Glutamatergic neuron (in vitro differentiated cells): ENCODE measurements at places on chromosomes 13 and 19. TPM values are rescaled to one million over a fixed set of nuclear protein-coding genes. Genes with fewer than 3 reads are reported as not detected.

DNA sequence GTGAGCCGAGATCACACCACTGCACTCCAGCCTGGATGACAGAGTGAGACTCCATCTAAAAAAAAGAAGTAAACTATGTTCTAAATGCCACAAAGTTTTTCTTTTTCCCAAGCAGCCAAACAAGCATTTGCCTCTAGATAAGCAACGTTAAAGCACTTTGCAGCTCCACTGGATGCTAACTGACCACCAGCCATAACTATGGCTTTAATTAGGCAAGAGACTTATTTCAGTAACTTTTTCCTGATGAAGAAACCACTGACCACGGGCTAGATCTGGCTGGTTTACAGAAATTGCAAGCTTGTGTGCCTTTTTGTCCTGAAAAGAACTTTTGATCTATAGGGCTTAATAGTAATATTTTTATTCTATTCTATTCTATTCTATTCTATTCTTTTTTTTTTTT, 22.1 kb downstream of the CD70 start:
- no peaks in the 10 kb centered on the region for H3K4me1 ChIP-seq
- no peak for DNase-seq
- H3K27ac ChIP-seq, result no peak overlapping the region
- H3K27me3 ChIP-seq, result peaks cover 2% of the 10 kb centered on the region
- no peak overlapping the region for H3K4me3 ChIP-seq

GRCh38 chr13:47475441-47475948, 525.6 kb downstream of the SUCLA2 start:
- no peak overlapping the region for H3K4me3 ChIP-seq
- DNase-seq, result no peak
- no peak overlapping the region for H3K27ac ChIP-seq
- H3K4me1 ChIP-seq, result no peaks in the 10 kb centered on the region
- no peaks in the 10 kb centered on the region for H3K36me3 ChIP-seq

DNA sequence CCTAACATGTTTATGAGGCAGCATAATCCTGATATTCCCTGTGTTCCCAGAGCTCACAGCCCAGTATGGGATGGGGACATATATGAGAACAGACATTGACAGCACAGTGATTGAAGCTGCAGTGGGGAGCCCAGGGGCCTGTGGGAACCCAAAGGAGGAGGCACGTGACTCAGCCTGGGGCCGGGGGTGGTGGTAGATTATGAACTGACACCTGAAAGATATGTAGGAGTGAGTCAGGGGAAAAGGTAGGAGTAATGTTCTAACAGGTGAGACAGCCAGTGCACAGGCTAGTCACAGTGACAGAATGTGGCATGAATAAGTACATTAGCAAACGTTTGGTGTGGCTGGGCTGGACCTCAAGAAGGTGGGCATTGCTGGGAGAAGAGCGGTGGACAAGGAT, 29.0 kb downstream of the CKM start:
- peak overlapping the region; percentile 43 for H3K27ac ChIP-seq
- peaks cover 26% of the 10 kb centered on the region for H3K36me3 ChIP-seq
- no peak overlapping the region for H3K4me3 ChIP-seq
- no peak for DNase-seq

GRCh38 chr13:43785650-43786471, 911 bp downstream of the ENOX1 start:
- no peaks in the 10 kb centered on the region for H3K36me3 ChIP-seq
- peak; percentile 81 for DNase-seq
- peaks cover 15% of the 10 kb centered on the region for H3K4me1 ChIP-seq
- no peak overlapping the region for H3K27ac ChIP-seq

- peaks cover 3% of the 10 kb centered on the region for H3K4me1 ChIP-seq
- H3K27me3 ChIP-seq, result peaks cover 1% of the 10 kb centered on the region
- peak overlapping the region; percentile 97 for H3K27ac ChIP-seq
- DNase-seq, result peak; percentile 89
These were observed 15.7 kb downstream of the BCAT2 start for GRCh38 chr19:48795055-48795684.

GRCh38 chr13:71378961-71379905, 487.8 kb downstream of the DACH1 start:
- H3K27me3 ChIP-seq, result no peaks in the 10 kb centered on the region
- DNase-seq, result no peak
- H3K4me1 ChIP-seq, result peaks cover 22% of the 10 kb centered on the region
- H3K27ac ChIP-seq, result no peak overlapping the region
- no peaks in the 10 kb centered on the region for H3K36me3 ChIP-seq

DNA sequence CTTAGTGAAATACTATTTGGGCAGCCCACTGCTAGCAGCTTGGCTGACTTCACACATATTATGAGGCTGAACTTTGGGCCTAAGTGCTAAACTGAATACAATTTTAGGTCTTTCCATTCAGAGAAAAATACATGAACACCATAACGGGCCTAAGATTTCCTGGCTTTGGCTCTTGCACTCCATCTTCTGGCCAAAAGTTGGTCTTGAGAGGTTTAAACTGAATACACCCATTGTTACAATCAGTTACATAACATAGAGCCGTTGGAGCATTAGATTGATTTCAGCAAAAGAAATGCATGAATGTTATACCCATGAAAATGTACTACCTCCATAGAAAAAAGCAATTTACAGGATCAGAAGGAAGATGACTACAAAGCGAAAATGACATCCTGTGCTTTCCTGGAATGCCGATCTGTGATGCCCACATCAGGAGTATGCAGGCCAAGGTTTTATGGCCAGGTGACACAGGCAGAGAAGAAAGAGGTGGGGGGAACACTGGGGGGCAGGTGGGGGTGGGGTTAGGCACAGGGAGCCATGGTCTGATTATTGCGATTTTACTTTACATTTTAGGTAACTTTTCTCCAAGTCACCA, 11.1 kb upstream of the SHISA2 start:
- H3K4me3 ChIP-seq, result no peak overlapping the region
- no peaks in the 10 kb centered on the region for H3K27me3 ChIP-seq
- peaks cover 5% of the 10 kb centered on the region for H3K4me1 ChIP-seq
- DNase-seq, result no peak
- no peak overlapping the region for H3K27ac ChIP-seq

The RGCC gene
- total RNA-seq, result not detected

The HSD17B14 gene
- 1.0 TPM for total RNA-seq

The OR7D2 gene
- not detected for total RNA-seq

The FFAR2 gene
- not detected for total RNA-seq
